ENCODE measurements at places on chromosomes 5 and 9. TPM values are rescaled to one million over a fixed set of nuclear protein-coding genes. Genes with fewer than 3 reads are reported as not detected.
A peak's percentile ranks its signal among the peaks of the same experiment; 100 is the strongest.

DNA sequence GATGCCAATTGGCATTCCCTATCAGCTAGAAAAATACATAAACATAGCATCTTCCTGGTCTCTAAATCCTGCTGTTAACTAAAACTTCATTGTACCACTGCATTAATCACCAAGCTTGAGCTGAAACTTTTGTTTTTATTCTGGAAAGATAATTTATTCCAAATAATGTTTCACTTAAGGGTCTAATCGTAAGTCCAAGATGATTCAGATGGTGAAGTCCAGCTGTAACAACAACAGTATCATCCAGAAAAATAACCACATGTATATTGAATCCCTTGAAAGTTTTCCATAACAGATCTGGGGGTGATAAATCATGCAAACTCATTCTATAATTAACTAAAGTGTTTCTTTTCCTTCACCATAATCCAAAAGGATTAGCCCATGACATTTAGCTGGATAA is 23.9 kb downstream of the RORB start:
- no peaks in the 10 kb centered on the region for H3K36me3 ChIP-seq
- H3K4me1 ChIP-seq = no peaks in the 10 kb centered on the region
- DNase-seq = no peak
- no peaks in the 10 kb centered on the region for H3K27me3 ChIP-seq

DNA sequence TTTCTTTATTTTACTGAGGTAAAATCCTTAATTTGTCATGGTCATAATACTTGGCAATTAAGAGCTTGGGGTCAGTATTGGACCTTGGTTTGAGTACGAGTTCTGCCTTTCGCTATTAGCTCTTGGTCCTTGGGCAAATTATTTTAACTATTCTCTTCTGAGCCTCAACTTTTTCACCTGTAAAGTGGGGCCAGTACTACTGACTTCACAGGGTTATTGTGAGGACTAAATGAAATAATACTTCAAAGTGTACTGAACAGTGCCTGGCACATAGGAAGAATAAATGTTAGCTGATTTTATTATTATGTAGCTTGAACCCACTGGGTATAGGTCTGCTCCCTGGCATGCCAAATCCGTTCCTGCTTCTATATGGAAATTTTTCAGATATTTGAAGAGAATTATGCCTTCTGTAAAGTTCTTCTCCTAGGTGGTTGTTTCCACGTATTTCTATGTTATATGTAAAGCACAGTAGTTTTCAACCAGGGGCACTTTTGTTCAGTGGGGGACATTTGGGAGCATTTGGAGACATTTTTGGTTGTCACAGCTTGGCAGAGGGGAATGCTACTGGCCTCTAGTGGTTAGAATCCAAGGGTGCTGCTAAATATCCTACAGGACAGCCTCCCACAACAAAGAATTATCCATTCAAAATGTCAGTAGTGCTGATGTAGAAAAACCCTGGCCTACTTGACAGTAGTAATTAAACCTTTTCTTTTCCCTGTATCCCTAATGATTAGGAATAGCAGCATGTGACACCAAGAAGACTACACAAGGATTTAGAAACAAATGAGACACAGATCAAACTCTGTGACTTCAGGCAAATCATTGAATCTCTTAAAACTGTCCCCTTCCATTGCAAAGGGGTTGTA is 4.5 kb downstream of the RCL1 start:
- H3K27me3 ChIP-seq = no peaks in the 10 kb centered on the region
- H3K4me3 ChIP-seq = no peak overlapping the region
- no peak overlapping the region for H3K27ac ChIP-seq
- H3K36me3 ChIP-seq = no peaks in the 10 kb centered on the region

Gene ITGA1
- 0.05 TPM for total RNA-seq

Gene MCTP1
- 2.5 TPM for total RNA-seq

DNA sequence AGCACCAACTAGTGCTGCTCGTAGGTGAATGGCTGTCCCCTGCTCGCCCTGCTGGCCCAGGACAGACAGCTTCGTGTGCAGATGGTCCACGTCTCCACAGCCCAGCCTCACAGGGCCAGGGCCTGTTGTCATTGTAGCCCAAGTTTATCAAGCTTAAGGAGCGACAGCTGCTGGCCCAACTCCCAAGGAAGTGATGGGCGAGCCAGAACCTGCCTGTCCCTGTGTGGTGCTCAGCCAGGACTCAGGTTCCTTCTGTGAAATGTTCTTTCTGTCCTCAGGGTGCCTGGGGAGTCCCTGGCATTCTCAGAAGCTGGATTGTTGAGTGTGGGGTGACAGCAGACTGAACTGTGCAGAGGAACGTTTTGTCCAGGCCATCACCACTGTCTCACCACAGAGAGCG is 16.4 kb downstream of the TRIP13 start:
- H3K4me1 ChIP-seq = no peaks in the 10 kb centered on the region
- no peak for DNase-seq
- H3K27ac ChIP-seq = no peak overlapping the region
- H3K27me3 ChIP-seq = no peaks in the 10 kb centered on the region
- H3K4me3 ChIP-seq = no peak overlapping the region

Gene PDE4D
- total RNA-seq = 171 TPM

GRCh38 chr9:80320916-80321315 is 749.2 kb downstream of the TLE4 start:
- no peaks in the 10 kb centered on the region for H3K4me1 ChIP-seq
- H3K27me3 ChIP-seq = no peaks in the 10 kb centered on the region
- DNase-seq = no peak
- H3K4me3 ChIP-seq = no peak overlapping the region

DNA sequence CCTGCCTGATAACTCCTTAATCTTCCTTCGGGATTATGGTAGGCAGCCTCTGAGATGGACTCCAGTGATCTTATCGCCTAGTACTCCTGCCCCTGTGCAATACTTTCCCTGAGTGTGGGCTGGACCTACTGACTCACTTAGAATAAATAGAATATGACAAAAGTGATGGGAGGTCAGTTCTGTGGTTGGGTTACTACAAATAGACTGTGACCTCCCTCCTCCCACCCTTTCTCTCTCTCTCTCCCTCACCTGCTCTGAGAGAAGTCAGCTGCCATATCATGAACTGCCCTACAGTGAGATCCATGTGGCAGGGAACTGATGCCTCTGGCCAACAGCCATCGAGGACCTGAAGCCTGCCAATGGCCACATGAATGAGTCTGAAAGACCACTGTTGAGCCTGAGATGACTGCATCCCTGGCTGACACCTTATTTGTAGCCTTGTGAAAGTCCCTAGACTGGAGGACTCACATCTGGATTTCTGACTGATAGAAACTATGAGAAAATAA is 31.7 kb downstream of the NRG2 start:
- H3K27me3 ChIP-seq = peaks cover 17% of the 10 kb centered on the region
- DNase-seq = no peak
- H3K36me3 ChIP-seq = no peaks in the 10 kb centered on the region
- H3K4me3 ChIP-seq = no peak overlapping the region
- H3K27ac ChIP-seq = no peak overlapping the region
- no peaks in the 10 kb centered on the region for H3K4me1 ChIP-seq

GRCh38 chr5:177537389-177538361 is 16.7 kb downstream of the FAM193B start:
- no peak for DNase-seq
- no peaks in the 10 kb centered on the region for H3K36me3 ChIP-seq
- H3K4me1 ChIP-seq = no peaks in the 10 kb centered on the region
- no peak overlapping the region for H3K4me3 ChIP-seq
- H3K27ac ChIP-seq = no peak overlapping the region

Gene TMEM215
- total RNA-seq = not detected

DNA sequence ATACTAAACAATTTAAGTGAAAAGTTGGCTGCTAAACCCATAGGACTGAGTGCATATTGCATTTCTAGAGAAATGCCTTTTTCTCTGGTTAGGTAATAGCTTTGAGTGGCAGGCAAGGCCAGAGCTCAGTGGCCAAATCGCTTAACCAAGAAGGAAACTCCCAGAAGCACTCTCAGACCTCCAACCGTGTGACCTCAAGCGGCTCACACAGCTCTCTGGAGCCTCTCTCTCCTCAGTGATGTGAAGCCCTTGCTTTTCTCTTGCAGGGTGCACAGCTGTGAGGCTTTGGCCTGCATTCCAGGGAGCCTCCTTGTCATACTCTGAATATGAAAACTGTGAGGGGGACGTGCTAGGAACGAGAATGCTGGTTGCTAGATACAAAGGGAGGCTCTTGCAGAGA is 106.7 kb downstream of the INSYN2B start:
- H3K27me3 ChIP-seq = no peaks in the 10 kb centered on the region
- H3K27ac ChIP-seq = no peak overlapping the region
- DNase-seq = no peak
- no peak overlapping the region for H3K4me3 ChIP-seq
- peaks cover 20% of the 10 kb centered on the region for H3K36me3 ChIP-seq

DNA sequence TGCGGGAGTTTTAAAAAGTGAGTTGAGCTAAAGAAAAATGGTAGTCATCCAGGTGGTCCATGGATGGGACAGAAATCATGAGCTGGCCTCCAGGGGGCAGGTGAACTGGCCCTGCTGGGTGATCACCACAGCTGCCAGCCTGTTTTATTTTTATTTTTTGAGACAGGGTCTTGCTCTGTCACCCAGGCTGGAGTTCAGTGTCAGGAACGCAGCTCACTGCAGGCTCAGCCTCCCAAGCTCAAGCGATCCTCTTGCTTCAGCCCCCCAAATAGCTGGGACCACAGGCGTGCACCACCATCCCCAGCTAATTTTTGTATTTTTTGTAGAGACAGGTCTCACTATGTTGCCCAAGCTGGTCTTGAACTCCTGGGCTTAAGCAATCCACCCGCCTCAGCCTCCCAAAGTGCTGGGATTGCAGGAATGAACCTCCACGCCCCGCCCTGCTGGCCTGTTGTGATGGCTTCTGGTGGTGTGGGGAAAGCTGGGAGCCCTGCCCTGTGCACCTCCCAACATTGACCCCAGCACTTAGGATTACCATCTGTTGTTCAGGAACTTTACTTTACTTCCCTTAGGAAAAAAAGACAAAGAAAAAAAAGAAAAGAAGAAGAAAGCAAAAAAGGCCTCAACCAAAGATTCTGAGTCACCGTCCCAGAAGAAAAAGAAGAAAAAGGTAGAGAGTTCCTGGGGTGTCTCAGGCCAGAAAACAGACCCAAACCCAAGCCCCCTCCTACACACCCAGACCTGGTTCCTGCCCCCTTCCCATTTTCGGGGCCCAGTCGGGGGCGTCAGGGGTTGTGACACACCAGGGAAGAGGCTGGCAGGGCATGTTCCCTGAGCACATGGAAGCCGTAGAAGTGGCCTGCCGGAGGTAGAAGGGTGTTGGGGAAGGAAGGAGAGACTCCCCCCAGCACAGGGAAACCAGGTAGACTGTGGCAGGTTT is 14.7 kb downstream of the CD74 start:
- no peaks in the 10 kb centered on the region for H3K27me3 ChIP-seq
- peak overlapping the region; percentile 14 for H3K27ac ChIP-seq
- no peak overlapping the region for H3K4me3 ChIP-seq
- peaks cover 81% of the 10 kb centered on the region for H3K36me3 ChIP-seq

DNA sequence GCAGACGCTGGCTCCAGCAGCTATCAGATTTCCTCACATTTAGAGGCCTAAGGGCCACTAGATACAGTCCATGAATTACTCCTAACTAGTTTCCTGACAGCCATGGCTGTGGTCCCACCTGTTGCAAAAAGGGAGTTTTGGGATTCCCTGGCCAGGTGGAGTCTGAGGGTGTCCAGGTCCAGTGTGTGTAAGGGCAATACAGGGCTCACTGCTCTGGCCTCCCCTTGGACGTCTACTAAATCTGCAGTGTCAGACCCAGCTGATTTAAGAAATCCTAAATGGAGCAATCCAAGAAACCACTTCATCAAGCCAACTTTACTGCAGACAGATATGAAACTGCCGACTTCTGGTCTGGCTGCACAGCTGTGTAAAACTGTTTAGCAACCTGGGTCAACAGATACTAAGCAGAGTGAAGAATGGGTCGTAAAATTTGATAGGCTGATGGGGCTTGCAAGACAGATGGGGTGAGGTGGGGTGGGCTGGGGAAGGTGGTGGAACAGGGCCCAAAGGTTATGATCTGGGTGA is 116.4 kb downstream of the GADD45G start:
- H3K36me3 ChIP-seq = no peaks in the 10 kb centered on the region
- DNase-seq = no peak
- no peaks in the 10 kb centered on the region for H3K4me1 ChIP-seq
- no peaks in the 10 kb centered on the region for H3K27me3 ChIP-seq
- H3K4me3 ChIP-seq = no peak overlapping the region

Measured in B cell (primary cell).